ENCODE measurements at places on chromosomes 2 and 18.

DNA sequence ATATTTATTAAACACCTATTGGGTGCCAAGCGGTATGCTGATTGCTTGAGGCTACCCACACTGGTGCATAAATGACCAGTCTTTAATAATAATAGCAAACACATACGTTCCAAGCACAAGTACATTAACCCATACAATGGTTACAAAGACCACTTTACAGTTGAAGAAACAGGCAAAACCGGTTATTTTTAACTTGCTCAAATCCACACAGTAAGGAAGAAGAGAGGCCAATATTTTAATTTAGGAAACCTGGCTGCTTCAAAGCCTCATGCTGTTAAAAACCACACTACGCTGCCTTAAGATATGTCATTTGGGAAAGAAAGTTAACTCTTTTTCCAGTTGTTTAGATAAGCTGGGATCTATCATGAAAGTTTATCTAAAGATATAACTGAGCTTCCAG is 2.4 kb upstream of the IMPA2 start:
- no peak for DNase-seq

- no peak for DNase-seq
Observed at GRCh38 chr18:49795612-49796552, 17.5 kb downstream of the ACAA2 start.

- DNase-seq = no peak
Observed at GRCh38 chr2:215071676-215072075, 66.8 kb downstream of the ABCA12 start.

DNA sequence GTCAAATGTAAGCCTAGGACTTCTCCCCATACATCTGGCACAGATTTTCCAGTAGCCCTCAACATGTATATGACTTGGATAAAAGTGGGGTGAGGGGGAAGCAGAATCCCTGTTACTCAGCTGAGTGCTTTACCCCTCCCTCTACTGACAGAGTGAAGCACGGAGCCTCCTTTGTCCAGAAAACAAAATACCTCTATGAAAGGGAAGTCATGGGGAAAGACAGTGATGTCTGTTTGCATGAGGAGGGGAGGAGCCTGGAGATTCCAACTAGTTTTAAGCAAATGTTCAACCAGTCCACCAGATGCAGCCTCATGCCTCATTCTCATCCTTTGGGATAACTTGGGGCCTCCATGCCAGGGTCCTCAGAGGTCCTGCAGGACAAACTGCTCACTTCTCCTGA is 203.9 kb downstream of the SMAD2 start:
- DNase-seq = no peak
